ENCODE measurements at places on chromosomes 12 and 14. TPM values are rescaled to one million over a fixed set of nuclear protein-coding genes. Genes with fewer than 3 reads are reported as not detected.
A peak's percentile ranks its signal among the peaks of the same experiment; 100 is the strongest.

The CLEC4E gene
- not detected for total RNA-seq

GRCh38 chr14:71933001-71933587 is 865 bp downstream of the RGS6 start:
- H3K4me3 ChIP-seq = no peak overlapping the region
- H3K36me3 ChIP-seq = no peaks in the 10 kb centered on the region
- H3K4me1 ChIP-seq = no peaks in the 10 kb centered on the region

GRCh38 chr14:54749180-54749579 is 153.4 kb downstream of the GCH1 start:
- no peaks in the 10 kb centered on the region for H3K4me1 ChIP-seq
- H3K4me3 ChIP-seq = no peak overlapping the region
- no peak for DNase-seq

- DNase-seq = peak; percentile 14
- no peaks in the 10 kb centered on the region for H3K36me3 ChIP-seq
- no peaks in the 10 kb centered on the region for H3K27me3 ChIP-seq
Measured at GRCh38 chr12:51421266-51421884, 3.3 kb upstream of the SLC4A8 start.

GRCh38 chr14:21308132-21308478 is 28.2 kb downstream of the RPGRIP1 start:
- peak overlapping the region; percentile 61 for H3K4me3 ChIP-seq
- peak overlapping the region; percentile 18 for H3K27ac ChIP-seq
- no peak for DNase-seq
- H3K4me1 ChIP-seq = peaks cover 7% of the 10 kb centered on the region
- H3K36me3 ChIP-seq = no peaks in the 10 kb centered on the region
- H3K27me3 ChIP-seq = no peaks in the 10 kb centered on the region

All from CD8-positive, alpha-beta memory T cell (primary cell).